D341Med (cell line): ENCODE measurements at places on chromosomes 13 and 19.
A peak's percentile ranks its signal among the peaks of the same experiment; 100 is the strongest.

DNA sequence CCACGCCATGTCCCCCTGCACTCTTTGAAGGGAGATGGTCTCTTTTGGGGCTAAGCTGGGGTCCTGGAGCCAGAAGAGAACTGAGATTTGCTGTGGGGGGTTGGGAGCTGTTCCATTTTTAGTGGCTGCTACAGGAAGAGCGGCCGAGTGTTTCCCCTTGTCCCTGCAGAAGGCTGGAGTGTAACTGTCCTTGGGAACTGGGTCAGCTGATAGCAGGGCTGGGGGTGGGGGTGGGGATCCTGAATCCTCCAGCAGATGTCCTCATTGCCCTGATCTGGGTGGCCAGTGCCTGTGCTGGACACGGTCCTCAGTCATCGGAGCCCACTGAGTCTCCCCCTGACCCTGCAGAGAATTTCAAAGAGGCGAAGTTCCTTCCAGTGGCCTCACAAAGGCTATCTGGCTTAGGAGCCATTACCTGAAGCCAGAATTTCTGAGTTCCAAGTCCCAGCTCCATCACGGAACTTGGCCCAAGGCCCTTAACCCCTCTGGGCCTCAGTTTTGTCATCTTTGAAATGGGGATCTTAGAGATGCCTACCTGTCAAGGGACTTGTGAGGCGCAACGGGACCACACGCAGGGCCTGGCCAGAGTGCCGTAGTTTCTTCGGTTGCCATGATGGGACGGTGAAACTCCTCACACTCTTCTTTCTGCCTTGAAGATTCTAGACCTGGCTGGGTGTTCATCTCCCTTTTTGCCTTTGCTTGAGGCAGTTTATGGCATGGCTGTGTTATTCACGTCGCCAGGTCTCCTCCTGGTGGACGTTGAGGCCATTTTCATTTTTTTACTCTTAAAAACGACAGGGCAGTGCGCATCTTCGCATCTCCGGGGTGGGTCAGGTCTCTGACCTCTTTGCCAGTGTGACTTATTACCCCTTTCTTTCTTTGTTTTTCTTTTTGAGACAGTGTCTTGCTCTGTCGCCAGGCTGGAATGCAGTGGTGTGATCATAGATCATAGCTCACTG, 51.9 kb downstream of the DNM2 start:
- peak; percentile 47 for DNase-seq

DNA sequence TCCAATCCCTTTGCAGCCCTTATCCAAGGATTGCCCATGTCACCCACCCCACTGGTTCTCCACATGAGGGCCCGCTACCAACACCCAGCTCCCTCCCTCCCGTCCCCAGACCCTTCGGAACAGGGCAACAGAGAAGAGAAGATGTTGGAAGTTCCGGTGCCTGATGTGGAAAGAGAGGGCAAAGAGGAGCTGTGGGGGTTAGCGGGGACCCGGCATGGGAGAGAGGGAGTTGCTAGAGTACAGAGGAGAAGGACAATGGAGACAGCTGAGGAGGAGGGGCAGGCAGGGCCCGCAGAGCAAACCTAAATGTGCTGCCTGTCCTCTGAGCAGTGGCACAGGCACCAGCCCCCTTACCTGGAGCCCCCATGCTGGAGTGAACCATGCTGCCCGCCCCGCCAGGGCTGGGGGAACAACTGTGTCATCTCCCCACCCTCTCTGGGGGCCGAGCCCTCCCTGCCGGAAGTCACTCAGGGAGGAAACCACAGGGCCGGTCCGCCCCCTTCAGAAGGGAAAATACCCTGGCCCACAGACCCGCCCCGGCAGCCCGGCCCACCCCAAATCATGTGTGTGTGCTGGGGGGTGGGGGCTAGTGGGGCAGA, at the start of gene POU2F2:
TSS of gene POU2F2 (minus strand) at position 417 of the 599 bp plus-strand sequence. CDS start at position 382, 35 bp downstream.
- no peak for DNase-seq

- DNase-seq, result no peak
Observed at GRCh38 chr13:33259296-33259695, 26.3 kb downstream of the STARD13 start.

DNA sequence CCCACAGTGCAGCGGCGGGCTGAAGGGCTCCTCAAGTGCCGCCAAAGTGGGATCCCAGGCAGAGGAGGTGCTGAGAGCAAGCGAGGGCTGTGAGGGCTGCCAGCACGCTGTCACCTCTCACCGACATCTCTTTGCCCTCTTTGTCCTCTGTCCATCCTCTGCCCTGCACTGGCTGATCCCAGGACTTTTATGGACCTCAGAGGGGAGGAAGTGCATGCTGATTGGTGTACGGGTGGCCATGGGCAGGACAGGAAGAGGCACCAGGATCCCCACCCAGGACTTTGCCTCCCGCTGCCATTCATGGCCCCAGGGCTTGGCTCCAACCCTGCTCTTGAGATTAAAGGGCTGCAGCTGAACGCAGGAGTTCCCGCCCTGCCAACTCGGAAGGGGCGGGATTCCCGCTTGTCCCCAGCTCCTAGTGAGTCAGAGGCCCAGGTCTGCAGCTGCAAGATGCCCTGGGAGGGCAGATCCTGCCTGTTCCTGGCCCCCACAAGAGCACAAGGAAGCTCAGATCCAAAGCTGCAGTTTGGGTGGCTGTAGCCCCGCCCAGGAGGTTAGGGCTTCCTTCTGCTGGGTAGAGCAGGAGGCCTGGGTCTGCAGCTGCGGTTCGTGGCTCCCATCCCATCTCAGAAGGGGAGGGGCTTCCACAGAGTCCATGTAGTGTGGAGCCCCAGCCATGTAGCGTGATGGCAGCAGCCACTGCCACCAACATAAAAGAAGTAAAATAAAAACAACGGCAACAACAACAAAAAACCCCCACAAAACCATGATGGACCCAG, 1716.7 kb downstream of the SLITRK1 start:
- DNase-seq, result peak; percentile 4

DNA sequence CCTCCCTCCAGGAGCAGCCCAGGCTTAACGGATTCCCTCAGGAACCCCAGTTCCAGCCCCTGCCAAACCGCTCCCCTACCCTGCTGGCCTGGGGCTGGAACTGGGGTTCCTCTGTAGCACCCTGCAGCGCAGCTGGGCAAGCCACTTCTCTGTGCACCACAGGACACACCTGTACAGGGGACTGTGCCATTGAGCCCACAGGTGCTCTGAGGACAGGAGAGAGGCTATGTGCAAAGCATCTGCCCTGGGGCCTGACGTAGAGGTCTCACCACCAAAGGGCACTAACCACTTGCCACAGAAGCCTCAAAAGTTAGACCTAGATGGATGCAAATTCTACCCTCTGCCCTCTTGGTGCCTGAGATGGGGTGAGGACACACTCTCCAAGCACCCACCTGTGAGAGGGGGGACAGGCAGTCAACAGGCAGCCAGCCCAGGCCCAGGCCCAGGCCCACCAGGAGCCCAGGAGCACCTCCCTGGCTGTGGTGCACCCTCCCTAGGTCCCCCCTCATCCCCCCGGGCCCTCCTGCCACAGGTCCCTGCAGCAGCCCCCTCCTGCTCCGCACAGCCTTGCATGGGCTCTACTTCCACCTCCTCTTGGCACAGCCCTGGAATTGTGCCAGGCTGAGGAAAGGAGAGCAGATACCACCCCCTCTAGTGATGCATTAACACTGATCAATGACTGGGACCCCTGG, 27.6 kb upstream of the SLC35E1 start:
- no peak for DNase-seq

GRCh38 chr19:3980353-3981251, 4.7 kb downstream of the EEF2 start:
- DNase-seq, result no peak

DNA sequence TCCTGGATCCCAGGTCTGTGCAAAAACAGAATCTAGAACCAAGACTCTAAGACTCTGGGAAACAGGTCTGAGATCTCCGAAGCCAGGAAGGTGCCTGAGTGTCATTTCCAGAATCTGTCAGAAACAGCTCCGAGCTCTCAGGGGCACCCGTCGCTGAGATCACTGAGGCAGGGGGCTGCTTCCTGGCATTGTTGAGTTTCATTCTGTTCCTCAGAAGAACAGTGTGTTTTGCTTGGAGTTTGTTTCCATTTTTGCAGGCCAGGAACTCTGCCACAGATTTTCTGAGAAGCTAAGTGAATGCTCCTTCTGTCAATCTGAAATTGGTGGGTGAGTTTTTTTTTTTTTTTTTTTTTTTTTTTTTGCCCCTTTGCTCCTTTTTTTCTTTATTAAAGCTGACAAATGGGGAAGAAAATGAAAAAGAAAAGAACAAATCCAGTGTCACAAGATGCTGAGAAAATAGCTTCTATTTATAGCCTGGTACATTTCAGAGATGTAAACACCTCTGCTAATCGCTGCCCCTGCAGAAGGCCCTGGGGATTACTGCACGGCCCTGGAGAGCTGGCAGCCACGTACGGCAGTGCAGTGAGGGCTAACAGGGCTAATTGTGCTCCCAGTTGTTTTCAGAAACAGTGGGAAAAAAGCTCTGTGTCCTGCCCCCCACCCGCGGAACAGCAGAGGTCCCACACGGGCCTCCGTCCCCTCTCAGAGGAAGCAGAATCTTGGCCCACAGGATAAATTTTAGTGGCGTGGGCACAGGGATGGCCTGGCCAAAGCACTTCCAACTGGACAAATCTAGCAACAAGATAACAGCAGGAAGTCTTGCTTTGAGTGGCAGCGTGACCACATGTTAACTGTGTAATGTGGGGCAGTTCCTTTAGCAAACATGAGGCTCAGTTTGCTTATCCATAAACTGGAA, 237.6 kb upstream of the IRS2 start:
- peak; percentile 74 for DNase-seq

DNA sequence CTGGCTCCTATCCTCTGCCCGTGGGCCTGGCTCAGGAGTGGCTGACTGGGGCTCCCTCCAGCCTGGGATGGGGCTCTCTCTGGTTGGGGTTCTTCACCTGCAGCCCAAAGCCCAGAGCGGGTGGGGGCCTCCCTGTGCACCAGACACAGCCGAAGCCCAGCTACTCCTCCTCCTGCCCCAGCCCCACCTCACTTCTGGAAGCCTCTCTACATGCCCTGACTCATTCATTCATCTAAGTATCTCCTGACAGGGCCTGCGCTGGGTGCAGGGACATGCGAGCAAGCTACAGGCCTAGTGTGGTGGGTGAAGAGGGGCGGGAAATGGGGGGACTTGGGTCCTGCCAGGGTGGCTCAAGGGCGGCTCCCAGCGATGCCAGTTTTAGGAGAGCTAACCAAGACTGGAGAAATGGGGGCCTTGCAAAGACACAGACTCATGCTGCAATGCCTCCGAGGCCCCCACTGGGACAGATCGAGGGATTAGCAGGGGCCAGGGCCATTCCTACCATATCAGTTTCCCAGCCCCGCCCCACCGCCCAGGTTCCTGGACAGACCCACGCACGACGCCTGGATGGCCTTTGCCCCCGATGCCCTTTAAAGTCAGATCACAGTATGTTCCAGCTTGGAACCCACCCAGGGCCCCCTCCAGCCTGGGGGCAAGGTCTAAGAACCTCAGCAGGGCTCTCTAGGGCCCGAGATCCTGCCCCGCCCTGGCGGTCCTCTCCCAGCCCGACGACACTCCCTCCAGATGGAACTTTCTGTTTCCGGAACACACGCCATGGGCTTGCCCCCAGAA, 12.6 kb downstream of the LSM4 start:
- peak; percentile 15 for DNase-seq

GRCh38 chr19:7947939-7948338, 4.5 kb upstream of the TIMM44 start:
- no peak for DNase-seq

DNA sequence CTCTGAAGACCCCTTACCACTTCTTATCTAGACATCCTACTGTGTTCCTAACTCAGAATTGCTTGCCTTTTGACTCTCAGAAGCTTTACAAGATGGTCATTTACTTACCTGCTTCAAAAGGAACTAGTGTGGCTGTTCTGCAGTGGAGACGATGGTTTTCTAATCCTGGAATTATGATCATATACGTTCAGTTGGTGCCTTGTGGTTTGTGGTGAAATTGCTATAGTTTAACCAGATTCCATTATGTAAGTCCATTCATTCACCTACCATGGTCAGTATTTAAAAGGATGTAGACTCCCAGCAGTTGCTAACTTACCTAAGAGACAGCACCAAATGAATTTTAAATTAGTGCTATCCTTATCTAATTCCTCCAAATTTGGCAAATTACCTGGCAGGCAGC, 210.9 kb downstream of the SHISA2 start:
- DNase-seq, result no peak

GRCh38 chr19:4791183-4792018, at the start of gene FEM1A:
Gene FEM1A (plus strand): TSS chr19:4791734. CDS start chr19:4791855, 121 bp downstream.
- peak; percentile 91 for DNase-seq

GRCh38 chr19:48290771-48291488, 21.0 kb downstream of the ZNF114 start:
- peak; percentile 89 for DNase-seq

DNA sequence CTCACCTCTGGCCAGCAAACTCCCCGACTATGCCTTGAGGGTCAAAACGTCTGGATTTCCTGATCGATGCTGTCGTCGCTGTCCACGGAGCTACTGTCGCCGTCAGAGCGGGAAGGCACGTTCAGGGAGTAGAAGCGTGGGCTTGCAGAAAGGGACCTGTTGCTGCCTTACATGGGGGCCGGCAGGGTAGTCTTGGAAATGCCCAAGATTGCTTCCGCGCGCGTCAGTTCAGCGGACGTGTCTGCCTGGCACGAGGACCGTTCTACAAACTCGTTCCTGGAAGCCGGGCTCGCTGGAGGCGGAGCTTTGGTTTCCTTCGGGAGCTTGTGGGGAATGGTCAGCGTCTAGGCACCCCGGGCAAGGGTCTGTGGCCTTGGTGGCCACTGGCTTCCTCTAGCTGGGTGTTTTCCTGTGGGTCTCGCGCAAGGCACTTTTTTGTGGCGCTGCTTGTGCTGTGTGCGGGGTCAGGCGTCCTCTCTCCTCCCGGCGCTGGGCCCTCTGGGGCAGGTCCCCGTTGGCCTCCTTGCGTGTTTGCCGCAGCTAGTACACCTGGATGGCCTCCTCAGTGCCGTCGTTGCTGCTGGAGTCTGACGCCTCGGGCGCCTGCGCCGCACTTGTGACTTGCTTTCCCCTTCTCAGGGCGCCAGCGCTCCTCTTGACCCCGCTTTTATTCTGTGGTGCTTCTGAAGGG, 15.4 kb downstream of the RB1 start:
- no peak for DNase-seq

- DNase-seq, result no peak
Observed at GRCh38 chr13:106796280-106797047, 228.5 kb upstream of the ARGLU1 start.

DNA sequence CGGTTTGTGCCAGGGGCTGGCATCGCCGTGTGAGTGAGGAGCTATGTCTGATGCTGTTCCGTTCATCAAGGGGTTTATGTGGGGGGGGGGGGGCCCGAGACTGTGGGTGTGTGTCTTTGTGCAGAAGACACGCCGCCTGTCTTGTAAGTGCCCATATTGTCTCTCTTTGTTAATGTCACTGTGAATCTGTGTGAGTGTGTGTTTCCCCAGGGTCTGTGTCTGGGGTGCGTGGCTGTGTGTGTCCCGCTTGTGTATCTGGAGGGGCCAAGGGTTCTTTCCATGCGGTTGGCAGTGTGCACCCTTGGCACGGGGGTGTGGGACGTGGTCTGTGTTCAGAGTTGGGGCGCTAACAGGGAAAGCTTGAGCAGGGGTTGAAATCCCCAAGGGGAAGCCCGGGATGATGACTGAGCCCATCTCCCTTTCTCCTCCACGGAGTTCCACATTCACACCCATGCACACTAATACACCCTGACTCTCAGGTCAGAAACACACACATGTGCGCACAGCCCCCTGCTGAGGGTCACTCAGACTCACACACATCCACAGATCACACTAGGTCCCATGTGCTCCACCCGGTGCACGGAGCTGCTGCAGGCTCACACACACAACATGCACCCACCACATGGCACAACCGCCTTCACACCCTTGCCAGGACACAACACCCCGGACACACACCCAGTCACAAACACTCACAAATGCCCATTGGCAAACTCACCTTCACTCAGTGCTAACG, 1.8 kb downstream of the NCAN start:
- no peak for DNase-seq

GRCh38 chr19:41711376-41712261, 3.2 kb downstream of the CEACAM5 start:
- no peak for DNase-seq

GRCh38 chr13:35994131-35994966, 136.8 kb downstream of the DCLK1 start:
- no peak for DNase-seq
